Muscle of arm (tissue), 14 donors: ENCODE measurements at places on chromosomes 7 and 10. TPM values are rescaled to one million over a fixed set of nuclear protein-coding genes. Genes with fewer than 3 reads are reported as not detected.

OR2A7 gene
- 2.6 TPM for polyA plus RNA-seq

DNA sequence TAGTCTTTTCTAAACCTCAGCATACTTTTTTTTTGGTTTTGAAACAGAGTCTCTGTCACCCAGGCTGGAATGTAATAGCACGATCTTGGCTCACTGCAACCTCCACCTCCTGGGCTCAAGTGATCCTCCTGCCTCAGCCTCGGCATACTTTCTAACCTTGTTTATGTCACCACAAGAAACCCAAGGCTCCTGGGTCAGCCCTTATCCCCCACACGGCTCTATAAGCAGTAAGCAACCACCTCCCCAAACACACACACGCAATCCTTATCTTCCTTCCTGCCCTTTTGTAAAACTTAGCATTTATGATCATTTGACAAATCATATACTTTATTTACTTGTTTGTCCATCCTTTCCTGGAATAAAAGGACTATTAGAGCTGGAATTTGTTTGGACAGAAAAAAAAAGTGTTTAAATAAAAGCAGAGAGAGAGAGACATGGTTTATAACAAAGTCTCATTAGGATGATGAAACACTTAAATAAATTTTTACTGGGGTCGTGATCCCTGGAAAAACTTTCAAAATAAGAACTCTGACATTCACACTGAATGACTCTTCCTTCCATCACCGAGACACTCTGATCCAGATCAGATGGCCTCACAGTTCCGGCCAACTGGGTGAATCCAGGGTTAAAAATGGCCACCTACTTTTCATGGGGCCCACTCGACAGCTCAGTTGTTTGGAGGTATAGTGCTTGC is 72.7 kb upstream of the PIK3CG start:
- DNase-seq, result no peak

DNA sequence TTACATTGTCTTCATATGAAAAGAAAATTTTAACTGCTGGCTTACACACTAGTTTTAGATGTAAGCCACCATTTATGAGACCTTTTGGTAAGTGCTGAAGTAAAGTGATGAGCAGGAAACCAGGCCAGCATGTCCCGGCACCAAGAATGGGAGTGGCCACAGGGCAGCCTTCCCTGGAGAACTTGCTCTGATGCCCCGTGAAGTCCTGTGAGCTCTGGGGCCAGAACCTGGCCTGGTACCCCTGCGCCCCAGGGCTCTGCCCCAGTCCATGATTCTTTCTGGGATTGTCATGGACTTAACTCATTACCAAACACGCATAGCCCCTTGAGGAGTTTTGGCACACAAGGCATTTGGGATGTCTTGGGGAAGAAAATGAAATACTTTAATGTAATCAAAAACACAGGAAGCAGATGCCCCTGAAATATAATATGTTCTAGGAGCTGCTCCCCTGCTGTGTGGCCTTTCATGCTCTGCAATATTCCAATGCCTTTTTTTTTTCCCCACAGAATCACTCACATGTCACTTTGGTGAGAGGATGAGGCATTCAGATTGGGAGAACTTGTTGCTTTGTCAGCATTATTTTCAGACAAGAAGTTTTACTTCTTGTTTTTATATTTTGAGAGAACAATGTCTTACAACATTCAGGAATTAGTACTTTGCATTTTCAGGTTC is 53.1 kb upstream of the CXCL12 start:
- DNase-seq, result no peak

DNA sequence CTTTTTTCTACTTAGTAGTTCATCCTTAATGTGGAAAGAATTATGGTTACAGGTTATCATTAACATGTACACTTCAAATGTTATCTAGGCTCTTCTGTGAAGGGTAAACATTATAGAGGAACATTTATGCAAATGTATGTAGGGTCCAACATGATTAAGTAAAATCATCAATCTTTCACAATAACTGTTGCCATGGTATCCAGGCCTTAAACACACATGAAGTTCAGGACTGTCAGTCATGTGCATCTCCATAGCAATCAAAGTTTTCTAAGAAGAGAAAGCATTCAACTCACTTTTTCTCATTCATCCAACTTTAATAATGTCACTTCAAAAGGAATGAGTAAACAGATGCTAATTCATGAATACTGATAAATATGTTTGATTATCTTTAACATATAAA is 83.6 kb downstream of the DNAJC1 start:
- no peak for DNase-seq

DNA sequence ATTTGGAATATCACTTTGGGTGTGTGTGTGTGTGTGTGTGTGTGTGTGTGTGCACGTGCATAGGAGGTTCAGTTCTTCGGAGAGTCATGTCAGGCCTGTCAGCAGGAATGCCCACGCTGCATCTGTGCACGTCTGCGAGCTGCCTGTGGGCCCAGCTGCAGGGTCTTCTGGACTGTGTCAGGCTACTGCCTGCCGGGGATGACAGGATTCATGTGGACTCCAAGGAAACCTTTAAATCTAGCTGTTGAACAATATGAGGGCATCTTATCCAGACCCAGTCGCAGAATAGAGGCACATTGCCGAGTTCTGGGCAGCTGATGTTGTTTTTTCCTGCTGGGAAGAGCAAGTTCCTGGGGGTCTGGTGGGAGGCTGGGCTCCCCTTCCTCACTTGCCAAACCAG is 19.0 kb downstream of the AQP1 start:
- no peak for DNase-seq

P4HA1 gene
- 57.3 TPM for polyA plus RNA-seq

DNA sequence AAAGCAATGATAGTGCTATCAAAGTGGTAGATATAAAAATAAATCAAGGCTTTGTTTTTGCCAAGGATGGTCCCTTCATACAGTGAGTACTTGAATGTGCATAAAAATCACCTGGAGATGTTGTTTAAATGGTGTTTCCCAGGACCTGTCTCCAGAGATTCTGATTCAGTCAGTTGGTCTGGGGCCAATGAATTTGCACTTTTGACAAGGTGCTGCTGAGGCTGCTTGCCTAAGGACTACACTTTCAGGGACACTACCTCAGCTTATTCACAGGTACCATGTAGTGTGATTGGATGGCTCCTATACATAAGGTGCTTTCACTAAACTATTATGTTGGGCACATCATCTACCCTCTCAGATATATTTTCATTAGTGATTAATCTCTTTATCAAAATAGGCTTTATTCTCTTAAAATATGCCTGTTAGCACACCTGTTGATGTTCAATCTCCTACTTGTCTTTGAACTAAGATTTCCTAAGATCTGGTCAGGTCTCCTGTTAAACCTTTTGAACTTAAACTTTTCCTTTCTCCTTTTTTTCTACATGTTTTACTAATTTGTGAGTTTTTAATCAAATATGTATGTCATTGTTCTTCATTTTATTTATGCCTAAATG is 24.3 kb downstream of the CAPZA2 start:
- no peak for DNase-seq

DNA sequence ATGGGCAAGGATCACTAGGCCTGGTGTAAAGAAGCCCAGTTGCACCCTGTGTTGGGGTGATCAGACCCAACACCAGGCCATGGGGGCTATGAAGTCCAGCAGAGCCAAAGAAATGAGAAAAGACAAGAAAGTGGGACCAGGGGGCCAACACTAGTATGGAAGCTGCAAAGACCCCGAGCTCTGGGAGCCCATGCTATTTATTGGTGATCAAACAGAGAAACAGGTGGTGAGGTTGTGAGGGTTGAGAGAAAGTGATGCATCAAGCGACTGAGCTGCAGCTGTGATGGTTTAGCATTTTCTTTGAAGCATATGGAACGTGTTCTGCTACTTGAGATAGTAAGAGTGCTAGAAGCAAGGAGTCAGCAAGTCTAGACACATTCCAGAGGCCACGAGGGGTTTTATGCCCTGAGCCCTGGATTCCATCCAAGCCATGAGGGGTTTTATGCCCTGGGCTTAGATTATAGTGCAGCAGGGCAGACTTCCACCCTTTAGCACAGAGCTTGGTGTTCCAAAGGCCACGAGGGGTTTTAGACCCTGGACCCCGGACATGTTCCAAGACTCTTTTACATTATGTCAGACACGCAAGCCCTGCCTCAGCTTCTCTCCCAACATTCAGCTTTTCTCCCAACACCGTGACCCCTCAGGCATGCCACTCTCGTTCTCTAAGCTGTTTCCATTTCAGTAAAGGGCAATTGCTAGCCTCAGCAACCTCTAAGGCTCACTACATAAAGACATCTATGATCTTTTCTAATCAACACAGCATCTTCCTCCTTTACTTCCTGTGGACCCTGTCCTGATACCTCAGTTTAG is 43.1 kb upstream of the GPAM start:
- no peak for DNase-seq

DNA sequence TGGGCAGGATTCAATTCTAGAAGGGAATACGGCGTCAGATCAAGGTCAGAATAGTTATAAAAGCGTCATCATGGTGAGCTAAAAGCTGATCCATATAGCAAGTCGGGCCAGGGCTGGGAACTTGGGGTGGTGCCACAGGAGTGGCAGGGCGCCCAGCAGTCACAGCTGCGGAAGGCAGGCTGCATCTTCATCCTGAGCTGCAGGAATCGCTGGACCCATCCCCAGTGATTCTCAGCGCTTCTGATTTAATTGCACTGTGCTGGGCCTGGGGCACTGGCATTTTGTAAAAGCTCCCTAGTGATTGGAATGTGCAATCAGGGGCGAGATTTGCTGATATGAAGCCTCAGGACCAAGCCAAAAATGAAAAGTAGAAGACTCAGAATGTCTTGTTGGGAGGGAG is 135.3 kb downstream of the CTTNBP2 start:
- DNase-seq, result no peak

NPFFR1 gene
- 0.08 TPM for polyA plus RNA-seq

ASB13 gene
- polyA plus RNA-seq, result 11.9 TPM

DNA sequence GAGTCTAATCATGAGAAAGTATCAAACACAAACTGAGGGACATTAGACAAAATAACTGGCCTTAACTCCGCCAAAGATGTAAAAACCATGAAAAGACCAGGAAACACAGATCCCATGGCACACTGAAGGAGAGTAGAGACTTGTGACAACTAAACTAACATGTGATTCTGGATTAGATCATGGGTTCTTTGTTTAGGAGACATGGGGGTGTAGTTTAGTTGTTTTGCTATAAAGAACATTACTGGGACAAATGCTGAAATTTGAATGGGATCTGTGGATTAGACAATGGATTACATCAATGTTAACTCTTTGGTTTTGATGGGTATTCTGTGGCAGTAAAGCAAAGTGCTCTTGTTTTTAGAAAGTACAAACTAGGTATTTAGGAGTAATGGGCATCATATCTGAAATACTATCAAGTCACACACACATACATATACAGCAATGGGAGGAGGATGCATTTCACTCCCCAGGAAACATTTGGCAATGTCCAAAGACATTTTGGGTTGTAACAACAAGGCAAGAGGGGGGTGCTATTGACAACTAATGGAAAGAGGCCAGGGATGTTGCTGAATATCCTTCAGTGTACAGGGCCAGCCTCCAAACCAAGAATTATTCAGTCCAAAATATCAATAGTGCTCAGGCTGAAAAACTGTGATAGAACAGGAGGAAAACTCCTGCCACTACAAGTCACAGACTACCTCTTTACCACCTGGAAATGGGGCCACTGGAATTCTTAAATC is 32.4 kb downstream of the WAPL start:
- no peak for DNase-seq

CDH23 gene
- 6.5 TPM for polyA plus RNA-seq

CCDC3 gene
- 53.5 TPM for polyA plus RNA-seq

OAT gene
- 163 TPM for polyA plus RNA-seq

CREM gene
- polyA plus RNA-seq, result 37.1 TPM

DNAH11 gene
- 1.6 TPM for polyA plus RNA-seq

- DNase-seq, result no peak
Measured at GRCh38 chr10:5622186-5622960, 44.0 kb downstream of the ASB13 start.

DNA sequence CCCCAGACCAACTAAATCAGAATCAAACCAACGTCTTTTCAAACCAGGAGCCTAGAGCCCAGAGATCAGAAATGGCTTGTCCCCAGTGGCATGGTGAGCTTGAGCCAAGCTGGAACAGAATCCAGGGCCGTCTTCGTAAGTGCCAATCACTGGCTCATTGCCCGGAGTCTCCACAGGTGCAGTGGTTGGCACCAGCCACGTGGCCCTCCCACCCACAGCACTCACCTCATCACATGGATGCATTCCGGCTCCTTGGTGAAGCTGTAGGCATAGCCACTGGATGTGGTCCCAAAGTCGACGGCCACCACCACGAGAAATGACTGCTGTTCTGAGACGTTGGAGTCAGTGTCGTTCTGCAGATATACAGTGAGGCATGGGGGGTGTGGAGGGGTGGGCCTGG is 37.4 kb downstream of the HSPA12A start:
- no peak for DNase-seq

AQP1 gene
- 84.4 TPM for polyA plus RNA-seq

ATG9B gene
- polyA plus RNA-seq, result 0.51 TPM

DNA sequence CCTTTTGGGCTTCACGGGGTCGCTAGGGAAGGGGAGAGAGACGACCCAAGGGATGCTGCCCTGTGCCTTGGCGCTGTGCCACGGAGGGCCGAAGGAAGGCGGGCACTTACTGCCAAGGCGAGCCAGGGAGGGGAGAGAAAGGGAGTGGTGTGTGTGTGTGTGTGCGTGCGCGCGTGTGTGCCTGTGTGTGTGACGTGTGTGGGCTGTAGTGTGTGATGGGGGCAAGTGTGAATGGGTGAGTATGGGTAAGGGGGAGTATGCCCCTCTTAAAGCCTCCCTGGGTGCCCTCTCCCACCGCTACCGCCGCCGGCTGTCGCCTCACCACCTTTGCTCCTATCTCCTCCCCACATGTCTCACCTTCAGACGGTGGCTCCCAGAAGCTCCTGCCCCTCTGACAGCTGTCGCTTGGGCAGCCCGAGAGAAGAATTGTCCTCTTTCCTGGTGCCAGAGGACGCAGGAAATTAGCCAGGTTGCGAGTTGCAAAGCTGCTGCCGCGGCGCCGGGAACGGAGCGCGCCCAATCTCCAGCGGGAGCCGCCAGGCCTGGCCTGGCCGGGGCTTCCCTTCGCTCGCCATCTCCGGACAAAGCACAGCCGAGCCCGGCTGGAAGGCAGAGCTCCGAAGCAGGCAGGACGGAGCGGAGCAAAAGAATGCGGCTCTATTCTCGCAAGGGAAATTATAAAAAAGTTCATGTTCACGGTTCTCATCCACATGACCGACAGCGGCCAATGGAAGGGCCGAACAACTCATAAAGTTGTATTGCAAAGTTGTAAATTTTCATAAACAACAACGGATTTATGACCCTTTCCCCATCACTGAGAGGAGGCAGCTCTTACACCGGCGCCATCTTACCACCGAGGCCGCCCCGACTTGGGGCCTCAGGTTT is at the start of gene HOXA3:
HOXA3 (minus strand) TSS at position 653 of the 885 bp plus-strand sequence. CDS start 41,943 bp downstream, outside the sequence.
- peak; percentile 44 for DNase-seq

- DNase-seq, result peak; percentile 87
Measured at GRCh38 chr10:33684211-33684611, 349.7 kb upstream of the NRP1 start.

HTRA1 gene
- polyA plus RNA-seq, result 104 TPM

GRCh38 chr7:14635955-14636354 is 266.6 kb downstream of the DGKB start:
- no peak for DNase-seq

DNA sequence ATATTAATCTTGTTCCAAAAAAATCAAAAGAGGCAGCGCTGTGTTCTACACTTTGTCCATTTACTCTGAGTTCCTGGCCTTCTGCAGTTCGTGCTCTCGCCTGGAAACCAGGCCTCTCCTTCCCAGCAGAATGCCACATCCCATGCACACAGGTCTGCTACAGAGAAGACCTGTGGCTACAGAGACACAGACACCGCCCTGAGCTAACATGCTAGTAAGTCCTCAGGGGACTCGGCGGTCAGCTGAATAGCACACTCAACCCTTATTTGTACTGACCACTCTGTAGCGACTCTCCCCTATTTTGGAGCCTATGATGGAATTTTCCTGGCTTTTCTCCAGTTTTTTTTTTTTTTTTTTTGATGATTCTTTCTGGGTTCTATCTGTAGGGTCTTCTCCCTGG is 12.8 kb downstream of the CREB3L2 start:
- DNase-seq, result no peak

IL2RA gene
- not detected for polyA plus RNA-seq

GRCh38 chr7:135929249-135929648 is 47.9 kb downstream of the MTPN start:
- no peak for DNase-seq
